ENCODE measurements at places on chromosomes 2 and 18.

GRCh38 chr2:219998714-219999227 is 371.3 kb downstream of the SLC4A3 start:
- no peak for DNase-seq

DNA sequence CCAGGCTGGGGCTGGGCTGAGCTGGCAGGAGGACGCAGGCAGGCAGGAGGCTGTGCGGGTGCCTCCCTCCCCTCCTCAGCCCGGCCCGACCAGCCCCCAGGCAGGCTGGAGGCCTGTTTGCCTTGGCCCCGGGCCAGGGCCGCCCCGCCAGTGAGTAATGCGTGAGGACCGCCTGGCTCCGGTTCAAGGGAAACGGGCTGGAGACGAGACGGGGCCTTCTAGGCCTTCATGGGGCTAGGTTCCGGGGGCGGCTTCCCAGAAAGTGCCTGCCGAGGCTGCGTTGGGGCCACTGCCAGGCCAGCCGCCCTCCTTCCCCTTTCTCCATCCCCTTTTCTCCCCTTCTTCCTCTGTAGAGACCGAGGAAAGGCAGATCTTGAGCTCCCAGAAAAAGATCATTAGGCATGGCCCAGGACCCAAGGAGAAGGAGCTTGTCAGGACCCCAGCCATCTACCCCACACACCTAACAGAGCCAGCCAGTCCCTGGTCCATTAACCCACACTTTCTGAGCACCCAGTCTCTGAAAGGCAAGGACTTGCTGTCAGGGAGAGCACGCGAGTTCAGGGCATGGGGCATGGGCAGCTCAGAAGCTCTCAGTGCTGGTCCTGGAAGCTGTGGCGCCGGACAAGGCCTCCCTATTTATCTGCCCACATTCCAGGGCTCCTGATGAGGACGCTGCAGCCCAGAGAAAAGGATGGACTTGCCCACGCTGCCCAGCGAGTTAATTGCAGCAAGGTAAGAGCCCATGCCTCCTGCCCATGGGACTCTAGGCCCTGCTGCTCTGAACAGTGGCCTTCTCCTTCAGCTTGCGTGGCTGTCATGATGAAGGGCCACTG is 48.5 kb downstream of the SMAD7 start:
- no peak for DNase-seq

DNA sequence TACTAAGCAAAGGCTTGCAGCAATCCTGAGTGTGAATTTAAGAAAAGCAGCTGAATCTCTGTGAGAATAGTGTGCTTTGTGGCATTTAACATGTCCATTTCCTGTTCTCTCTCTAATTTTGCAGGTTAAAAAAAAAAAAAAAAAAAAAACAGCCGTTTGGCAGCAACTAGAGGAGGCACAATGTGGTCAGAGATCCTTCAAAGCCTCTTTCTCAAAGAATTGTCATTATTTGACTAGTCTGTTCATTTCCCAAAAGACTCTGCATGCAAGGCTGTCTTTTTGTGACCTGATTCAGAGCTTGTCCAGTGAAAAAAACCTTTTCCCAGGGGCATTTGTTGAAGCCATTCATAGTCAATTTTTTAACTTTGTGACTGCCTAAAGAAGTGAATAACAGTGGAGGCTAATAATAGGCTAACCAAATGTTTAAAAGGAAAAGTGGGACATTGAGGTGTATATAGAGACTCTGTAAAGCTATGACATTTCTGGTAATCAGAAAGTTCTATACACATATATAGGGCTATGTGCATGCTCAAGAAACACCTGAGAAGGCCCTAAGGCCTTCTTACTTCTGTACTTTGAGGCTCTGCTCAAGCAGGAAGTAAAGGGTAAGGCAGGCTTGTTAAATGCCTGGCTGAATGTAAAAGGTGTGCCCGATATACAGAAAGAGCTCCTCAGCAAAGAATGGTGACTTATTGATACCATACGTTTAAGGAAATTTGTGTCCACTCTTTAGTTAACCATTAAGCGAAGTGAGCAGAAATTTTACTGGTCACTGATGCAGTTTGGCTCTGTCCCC is 289.6 kb upstream of the RAB6C start:
- no peak for DNase-seq

DNA sequence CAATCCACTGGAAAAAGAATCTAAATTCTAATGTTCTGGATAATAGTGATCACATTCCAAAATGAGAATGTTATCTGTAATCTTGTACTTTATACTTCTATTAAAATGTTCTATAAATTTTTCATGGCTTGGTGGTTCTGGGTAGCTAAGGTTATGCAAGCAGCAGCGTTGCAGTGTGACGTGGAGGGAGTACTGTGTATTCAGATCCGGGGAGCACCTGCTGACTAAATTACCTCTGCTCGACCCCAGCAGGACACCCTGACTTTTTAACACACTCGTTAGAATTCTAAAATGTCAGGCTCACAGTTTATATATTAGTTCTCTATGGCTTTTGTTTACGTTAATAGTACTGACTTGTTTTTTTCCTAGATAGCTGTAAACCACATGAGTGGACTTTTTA is 13.0 kb downstream of the ATIC start:
- no peak for DNase-seq

GRCh38 chr18:32302806-32303205 is 113.0 kb downstream of the MEP1B start:
- no peak for DNase-seq

DNA sequence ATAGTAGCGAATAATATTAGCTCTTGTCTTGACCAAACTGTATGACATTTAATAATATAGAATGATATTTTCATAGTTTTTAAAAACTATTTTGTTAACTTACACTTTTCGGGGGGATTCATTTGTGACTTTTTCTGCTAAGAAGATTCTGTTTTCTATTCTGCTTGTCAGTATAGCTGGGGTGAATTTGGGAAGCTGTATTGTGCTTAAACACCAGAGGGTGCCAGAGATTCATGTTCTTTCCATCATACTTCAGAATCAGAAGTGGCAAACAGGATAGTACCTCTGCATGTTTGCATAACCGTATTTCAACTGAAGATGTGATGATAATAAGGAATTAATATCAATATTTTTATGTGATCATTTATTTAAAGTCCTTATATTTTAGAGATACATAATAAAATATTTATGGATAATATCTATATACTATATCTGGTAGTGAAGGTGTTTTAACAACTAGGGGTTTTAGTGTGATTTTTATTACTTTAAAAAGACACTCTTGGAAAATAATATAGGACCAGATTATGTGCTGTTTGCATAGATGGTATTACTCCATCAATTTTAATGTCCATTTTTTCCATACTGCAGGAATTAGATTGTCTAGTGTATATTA is 81.0 kb downstream of the TAF4B start:
- peak; percentile 60 for DNase-seq

DNA sequence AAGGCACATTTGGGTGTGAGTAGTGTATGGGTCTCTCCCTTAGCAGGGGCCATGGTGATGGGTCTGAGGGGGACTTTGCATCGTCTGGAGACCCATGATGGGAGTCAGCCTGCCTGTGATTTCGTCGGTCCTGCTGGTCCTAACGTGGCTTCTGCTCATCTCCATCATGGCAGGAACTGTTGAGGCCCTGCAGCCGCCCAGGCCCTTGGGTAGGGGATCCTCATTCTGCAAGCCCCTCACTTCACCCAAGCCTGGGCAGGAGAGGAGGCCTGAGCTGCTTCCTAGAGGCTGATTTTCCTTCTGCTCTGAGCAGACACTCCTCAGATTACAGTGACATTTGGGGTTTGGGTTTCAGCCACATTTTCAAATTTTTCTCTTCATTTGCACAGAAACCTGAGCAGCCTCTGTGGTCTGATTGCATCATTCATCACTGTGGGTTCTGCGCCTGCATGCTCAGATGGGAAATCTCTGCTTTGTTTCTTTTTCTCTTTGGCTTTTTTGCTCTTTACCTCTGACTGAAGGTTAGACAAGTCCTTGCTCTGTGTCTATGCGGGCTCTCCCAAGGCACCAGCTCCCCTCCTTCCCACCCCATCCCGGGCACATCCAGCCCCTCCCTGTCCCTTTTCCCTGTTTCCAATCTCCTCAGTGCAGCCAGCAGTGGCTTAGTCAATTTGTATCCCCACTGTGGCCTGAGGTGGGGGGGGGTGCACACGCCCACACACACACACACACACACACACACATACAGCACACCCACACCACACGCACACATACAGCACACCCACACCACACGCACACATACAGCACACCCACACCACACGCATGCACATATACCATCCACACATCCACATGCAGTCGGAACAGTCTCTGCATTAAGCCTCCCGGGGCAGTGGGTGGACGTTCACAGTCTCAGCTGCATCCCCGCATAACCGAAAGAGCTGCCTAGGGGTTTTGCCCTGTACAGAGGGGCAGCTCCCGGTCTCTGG is 305.4 kb upstream of the HS6ST1 start:
- no peak for DNase-seq
